Activated CD4-positive, alpha-beta memory T cell treated with anti-CD3 and anti-CD28 coated beads for 36 hours (primary cell): ENCODE measurements at places on chromosomes 6 and 20. TPM values are rescaled to one million over a fixed set of nuclear protein-coding genes. Genes with fewer than 3 reads are reported as not detected.

BPIFB1 gene
- total RNA-seq = not detected

- DNase-seq = no peak
Observed at GRCh38 chr6:137097057-137097456, 52.3 kb upstream of the IL20RA start.

VGLL2 gene
- not detected for total RNA-seq

DNA sequence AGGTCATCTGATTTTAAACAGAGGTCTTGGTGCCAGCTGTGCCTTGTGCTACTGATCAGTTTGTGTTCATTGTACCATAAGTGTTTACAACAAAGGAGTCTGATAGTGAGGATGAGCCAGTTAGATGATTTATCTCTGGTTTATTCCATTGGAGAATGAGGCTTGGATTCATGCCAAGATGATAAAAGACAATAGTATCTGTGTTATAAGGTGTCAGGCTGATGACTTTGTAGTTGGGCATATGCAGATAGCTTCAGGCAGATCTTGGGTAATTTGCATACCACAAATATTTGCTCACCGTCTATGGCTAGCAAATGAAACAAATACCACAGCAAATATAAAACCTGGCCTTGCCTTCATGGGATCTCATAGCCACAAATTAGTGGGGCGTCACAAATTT is 43.3 kb upstream of the PHACTR2 start:
- no peak for DNase-seq

- DNase-seq = peak; percentile 83
Observed at GRCh38 chr20:63009988-63010769, 3.4 kb upstream of the BHLHE23 start.

MLN gene
- total RNA-seq = not detected

TTLL9 gene
- total RNA-seq = not detected

DNA sequence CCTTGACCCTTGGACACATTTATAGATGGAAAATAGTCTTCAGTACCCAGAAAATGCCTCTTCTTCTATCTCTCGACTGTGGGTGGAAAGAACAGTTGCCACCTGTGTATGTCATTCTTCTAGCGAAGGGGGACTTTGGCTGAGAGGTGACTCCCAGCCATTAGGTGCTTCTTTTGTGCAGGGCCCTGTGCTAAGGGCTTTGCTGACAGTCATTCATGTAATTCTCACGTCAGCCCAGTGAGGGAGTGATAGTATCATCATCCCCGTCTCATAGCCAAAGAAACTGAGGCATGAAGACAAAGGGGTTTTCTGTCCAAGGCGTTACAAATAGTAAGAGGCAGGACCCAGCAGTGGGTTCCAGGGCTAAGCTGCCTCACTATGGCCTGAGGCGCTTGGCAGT is 160.8 kb downstream of the SCML4 start:
- DNase-seq = no peak

- DNase-seq = no peak
Observed at GRCh38 chr6:48069280-48069679, 41.7 kb downstream of the PTCHD4 start.

NFATC2 gene
- total RNA-seq = 36.5 TPM

DNA sequence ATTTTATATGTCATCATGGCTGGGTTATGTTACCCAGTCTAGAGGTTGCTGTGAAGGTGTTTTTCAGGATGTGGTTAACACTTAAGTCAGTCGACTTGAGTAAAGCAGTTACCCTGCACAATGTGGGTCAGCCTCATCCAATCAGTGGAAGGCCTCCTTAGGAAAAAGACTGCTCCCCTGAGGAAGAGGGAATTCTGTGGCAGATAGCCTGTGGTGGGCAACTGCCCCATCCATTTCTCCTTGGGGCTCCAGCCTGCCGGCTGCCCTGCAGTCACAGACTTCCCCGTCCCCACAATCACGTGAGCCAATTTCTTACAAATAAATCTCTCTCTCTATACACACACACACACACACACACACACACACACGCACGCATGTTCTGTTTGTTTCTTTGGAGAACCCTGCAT is 34.5 kb upstream of the MPC1 start:
- peak; percentile 66 for DNase-seq

DNA sequence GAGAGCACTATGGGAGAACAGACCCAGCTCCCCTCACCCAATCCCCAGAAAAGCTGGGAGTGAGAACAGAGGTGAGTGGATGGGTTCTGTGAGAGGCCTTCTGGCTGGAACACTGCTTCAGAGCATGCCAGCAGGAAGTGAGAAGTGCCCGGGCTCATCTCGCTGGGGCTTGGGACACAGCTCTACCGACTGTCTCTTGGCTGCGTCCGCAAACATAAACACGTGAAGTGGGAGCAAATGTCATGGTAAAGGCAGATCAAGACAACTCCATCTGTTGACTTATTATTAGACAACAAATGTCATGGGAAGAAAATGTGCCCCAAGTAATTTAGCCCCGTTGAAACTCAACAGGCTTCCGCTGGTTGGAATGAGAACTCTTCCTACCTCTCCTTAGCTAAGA is 25.9 kb downstream of the GNAS-AS1 start:
- no peak for DNase-seq

GRCh38 chr20:61805781-61806180 is 259.9 kb downstream of the TAF4 start:
- DNase-seq = no peak

- no peak for DNase-seq
Observed at GRCh38 chr6:138554146-138554545, 54.9 kb upstream of the NHSL1 start.

- DNase-seq = no peak
Observed at GRCh38 chr20:23386304-23387117, 24.5 kb downstream of the GZF1 start.

PRR18 gene
- 0.17 TPM for total RNA-seq

GRCh38 chr6:98366371-98366770 is 468.0 kb upstream of the POU3F2 start:
- DNase-seq = no peak

POLR1C gene
- total RNA-seq = 49.5 TPM

- DNase-seq = no peak
Observed at GRCh38 chr6:133966654-133967329, 13.8 kb downstream of the TBPL1 start.

ZNF311 gene
- total RNA-seq = 0.99 TPM

DNA sequence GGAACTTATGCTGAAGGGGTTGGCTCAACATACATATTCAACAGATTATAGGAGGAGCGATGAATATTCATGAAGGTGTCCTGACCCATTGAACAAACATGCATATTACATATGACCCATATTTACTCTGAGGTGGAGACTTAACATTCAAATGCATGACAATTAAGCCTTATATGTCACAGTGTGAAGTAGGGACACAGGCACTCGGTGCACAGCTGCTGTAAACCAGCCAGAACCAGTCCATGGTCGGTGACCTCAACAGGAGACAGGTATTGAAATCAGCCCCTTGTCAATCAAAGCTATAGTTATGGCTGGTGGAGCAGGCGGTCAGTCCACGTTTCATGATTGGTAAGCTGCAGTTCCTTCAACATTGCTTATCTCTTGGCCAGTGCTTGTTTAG is 347.3 kb downstream of the THBS2 start:
- no peak for DNase-seq

- DNase-seq = peak; percentile 39
Observed at GRCh38 chr6:37491171-37491829, 8.4 kb downstream of the CCDC167 start.

DNA sequence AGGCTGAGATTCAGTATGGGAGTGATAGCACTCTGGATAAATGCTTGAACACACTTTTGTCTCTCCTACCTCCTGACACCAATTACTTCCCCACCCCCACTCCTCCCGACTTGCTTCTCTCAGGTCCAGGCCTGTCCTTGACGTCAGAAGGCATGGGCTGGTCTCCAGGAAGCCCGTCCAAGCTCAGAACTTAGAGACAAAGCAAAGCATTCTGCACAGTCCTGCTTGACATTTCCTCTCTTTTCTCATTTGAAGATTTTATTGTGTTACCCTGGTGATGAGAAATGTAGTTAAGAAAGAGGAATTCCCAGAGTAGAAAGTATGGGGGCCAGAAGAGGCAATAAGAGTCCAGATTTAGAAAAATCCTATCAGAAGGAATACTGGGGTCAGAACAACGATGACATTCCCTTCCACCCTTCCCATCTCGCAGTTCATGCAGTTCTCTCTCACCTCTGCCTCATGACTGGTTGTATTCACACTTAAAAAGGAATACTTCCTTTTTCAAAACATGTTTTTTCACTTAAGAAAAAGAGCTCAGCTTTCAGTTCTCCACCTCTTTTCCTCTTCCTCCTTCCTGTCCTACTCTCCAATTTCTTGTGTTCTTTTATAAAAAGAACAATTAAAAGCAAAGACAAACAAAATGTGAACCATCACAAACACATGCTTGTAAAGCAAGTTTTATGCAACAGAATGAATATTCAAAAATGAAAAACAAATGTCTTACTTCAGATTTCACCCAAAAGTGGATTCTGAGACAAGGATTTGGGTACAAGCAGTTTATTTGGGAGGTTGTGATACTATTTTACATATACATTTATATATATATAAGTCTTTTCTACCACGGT is 18.5 kb upstream of the FAM184A start:
- no peak for DNase-seq

HTR1B gene
- total RNA-seq = not detected

DNA sequence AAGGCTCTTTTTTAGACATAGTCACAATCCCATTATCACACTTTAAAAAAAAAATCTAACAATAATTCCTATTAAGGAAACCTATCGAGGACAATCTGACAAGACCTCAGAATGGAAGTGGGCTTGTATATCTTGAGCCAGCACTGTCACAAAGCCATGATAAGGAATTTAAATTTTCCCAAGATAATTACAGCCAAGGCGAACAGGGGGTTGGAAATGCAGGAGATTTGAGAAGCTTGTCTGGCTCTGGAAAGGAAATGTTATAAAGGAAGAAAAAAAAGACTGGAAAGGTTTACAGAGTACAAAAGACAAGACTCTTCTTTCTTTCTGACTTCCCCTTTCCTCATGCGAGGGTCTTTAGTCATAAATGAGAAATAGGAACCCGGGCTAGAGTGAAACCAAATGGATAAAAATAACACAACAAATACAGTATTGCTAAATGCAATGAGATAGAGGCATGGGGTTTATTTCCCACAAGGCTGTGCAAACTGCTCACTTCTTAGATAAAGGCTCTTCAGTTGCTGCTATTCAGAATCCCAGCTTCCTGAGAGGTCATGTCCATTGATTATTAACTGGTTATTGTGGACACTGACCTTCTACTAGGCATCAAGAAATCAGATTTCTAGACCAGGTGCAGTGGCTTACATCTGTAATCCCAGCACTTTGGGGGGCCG is 13.4 kb upstream of the GHRH start:
- DNase-seq = no peak

STMND1 gene
- total RNA-seq = not detected

DNA sequence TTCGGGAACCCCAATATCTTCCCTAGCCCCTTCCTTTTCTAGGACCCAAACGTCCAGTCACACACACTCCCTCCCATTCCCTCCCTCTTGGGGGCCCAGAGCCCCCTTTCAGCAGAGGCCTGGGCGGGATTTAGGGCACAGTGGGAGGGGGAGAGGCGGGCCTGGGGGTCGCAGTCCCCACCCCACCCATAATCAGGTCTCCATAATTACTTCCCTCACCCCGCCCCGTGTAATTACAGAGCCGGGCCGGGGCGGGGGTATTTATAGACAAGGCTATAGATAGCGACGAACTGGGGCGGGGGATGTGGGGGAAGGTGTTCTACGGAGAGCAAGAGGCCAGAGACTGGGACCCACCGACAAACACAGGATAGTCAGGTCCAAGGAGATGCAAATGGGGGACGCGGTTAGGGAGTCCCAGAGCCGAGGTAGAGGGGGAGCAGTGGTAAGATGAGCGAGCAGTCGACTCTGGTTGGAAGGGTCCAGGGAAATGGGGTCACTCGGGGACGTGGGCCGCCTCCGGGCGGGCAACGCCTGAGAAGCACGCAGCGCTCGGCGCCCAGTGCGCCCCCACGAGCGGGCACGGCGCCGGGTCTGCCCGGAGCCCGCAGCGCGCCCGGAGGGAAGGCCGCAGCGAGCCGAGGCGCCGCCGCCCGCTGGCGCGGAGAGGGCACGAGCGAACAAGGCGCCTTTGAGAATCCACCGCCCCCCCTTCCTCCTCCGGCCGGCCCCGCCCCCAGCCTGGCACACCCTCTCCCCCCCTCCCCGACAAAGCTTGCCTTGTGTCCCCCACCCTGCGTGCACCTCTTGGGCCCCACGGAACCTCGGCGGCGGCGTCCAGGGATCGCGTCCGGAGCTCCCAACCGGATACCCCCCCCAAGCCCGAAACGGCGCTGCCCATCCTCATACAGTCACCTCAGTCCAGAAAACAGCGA is 670 bp upstream of the COL11A2 start:
- peak; percentile 40 for DNase-seq
